ENCODE measurements at places on chromosomes 4 and X.

GRCh38 chr4:184669251-184669650, 19.7 kb downstream of the PRIMPOL start:
- DNase-seq = no peak

GRCh38 chr4:128380306-128380705, 92.7 kb upstream of the PGRMC2 start:
- no peak for DNase-seq

DNA sequence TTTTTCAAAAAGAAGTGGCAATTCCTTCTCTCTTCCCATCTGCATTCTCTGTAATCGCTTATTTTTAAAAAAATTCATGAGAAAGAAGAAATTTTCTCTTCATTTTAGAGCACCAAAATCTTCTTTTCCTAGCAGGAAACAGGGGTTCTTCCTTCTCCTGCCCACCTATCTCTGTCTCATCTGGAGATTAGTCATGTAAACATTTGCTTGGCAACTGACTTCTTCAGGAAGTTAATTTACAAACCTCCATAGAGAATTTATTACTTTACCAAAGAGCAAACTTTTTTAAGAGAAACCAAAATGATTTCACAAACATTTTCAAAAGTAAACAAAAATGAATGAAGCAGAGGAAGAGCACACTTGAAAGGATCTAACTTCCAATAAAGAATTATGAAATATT, 13.5 kb downstream of the TTC29 start:
- no peak for DNase-seq

DNA sequence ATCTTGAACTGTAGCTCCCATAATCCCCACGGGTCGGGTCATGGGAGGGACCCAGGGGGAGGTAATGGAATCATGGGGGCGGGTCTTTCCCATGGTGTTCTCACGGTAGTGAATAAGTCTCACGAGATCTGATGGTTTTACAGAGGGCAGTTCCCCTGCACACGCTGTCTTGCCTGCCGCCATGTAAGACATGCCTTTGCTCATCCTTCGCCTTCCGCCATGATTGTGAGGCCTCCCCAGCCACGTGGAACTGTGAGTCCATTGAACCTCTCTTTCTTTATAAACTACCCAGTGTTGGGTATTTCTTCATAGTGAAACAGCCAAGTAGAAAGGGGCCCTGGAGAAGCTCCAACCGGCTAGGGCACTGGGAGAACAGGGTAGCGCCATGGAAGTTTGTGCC, 12.3 kb downstream of the CTAG1A start:
- DNase-seq = no peak

DNA sequence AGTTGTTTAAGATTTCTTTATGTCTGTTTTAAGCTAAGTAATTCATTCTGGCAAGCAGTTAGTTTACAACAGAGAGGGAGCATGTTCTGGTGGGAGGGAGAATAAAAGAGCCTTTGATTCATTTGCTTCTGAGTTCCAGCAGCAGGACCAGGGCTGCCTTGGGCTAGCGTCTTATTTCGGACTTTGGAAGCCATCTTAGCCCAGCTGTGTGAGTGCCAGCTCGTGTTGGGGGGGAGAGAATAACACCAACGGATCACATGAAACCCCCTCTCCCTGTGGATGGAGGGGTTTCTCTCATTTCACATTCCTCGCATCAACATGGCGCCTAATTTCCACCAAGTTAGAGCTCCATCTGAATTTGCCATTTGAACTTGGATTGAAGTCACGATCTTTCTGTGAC, 7.4 kb downstream of the GAB1 start:
- DNase-seq = no peak

GRCh38 chr4:174245714-174246113, 37.8 kb downstream of the FBXO8 start:
- DNase-seq = no peak

DNA sequence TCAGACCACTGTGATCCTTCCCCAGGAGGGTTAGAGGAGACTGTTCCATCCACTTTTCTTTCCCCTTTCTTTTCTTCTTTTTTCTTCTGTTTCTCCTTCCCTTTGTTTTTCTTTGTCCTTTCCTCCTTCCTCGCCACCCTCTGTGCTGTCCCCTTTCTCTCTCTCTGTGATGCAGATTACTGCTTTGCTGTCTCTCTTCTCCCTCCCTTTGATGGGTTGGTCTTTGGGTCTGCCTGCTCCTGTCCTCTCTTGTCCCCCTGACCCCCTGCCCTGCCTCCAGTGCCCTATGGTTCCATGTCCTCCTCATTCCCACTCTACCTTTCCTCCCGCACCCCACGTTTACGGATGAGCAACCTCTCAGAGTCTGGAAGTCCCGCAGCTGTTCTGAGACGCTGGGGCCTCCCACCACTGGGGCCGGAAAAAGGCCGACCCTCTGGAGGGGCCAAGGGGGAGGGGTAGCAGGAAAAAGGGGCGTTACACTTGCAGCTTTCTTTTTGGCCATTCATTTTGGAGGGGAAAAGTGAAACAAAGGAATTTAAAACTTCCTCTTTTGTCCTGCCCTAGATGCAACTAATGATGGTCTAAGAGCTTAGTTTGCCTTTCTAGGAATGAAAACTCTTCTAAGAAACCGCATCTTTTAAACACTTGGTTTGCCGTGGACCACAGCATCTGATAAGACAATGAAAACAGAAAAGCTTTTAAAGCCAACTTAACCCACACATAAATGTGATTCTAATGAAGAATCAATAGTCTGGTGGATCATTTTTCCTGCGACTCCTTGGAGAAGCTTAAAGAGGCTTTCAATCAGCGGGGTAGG, 24.5 kb upstream of the TSR2 start:
- no peak for DNase-seq

DNA sequence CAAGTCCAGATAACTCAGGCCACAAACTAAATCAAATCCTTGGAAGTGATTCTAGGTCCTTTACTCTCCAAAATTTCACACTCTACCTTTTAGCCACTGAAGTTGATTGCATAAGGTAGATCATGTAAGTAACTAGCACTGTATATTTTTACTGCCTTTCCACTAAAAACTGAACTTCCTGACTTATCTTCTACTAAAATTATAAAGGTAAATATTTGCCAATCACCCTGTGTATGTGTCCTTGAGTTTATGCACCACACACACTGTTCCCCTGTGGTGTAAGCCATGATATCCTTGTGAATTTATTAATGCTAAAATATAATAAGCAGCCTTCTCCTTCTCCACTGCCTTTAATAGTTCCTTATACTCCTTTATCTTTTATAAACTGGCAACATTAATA, 25.6 kb downstream of the RPS6KA6 start:
- no peak for DNase-seq

DNA sequence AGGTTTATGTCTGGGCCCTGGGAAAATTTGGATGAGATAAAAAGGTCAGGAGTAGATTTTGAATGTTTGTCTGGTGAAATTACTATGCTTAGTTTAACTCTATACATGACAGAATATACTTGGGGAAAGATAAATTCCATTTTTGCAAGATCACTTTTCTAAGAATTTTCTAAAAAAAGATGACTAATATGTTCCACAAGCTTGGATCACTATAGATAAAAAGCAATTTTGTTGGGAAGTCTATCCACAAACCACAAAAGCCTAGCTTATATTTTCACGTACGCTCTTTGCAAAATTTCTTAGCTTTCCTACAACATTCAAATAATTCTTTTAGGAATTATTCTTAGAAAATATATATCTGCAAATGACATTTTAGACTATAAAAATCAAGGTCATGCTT, 20.6 kb upstream of the COQ2 start:
- DNase-seq = no peak

GRCh38 chr4:158139086-158139485, 33.7 kb downstream of the GASK1B start:
- DNase-seq = no peak

DNA sequence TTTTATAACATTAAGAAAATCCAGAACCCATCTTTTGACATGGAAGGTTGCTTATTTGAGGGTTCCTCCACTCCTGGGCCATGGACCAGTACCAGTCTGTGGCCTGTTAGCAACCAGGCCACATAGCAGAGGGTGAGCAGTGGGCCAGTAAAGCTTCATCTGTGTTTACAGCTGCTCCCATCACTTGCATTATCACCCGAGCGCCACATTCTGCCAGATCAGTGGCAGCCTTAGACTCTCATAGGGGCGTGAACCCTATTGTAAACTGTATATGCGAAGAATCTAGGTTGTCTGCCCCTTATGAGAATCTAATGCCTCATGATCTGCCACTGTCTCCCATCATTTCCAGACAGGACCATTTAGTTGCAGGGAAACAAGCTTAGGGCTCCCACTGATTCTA, 58.6 kb downstream of the NDST4 start:
- no peak for DNase-seq

- no peak for DNase-seq
These were observed 45.3 kb upstream of the PJA1 start for GRCh38 chrX:69210581-69210980.

DNA sequence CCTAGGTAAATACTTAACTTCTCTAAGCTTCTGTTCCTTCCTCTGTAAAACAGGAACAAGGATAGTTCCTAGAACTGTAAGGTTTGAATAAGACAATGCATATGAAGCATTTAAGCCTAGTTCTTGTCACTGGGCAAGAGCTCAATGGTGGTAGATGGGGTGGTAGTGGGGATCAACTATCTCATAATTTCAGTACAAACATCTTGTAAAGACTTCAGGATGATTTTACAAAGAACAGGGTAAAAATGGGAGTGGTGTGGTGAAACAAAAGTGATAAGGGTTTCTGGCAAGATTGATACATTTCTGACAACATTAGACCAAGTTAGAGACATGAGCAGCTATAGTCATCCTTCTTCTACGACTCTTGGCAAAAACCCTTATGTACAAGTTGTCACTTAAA, 137.8 kb downstream of the SCFD2 start:
- DNase-seq = no peak

DNA sequence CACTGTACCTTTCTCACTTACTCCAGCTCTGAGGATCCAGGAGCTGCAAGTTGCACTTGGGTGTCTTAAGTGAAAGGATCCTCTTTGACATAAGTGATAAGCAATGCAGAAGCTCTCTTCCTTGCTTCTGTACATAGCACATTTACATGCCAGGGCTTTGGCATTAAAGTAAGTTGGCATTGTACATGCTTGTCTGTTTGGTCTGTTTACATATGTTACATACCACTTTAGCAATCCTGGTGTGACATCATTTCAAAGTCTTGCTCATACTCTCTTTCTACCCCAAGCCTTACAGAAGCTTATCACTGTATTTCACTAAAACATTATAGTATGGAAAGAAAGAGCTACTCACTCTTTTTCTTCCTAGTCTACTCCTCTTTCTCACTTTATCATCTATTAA, 2548.3 kb downstream of the ARAP2 start:
- DNase-seq = no peak

Data from cerebellar nuclear complex (tissue), 1 donor.